ENCODE measurements at places on chromosomes 4 and X.

DNA sequence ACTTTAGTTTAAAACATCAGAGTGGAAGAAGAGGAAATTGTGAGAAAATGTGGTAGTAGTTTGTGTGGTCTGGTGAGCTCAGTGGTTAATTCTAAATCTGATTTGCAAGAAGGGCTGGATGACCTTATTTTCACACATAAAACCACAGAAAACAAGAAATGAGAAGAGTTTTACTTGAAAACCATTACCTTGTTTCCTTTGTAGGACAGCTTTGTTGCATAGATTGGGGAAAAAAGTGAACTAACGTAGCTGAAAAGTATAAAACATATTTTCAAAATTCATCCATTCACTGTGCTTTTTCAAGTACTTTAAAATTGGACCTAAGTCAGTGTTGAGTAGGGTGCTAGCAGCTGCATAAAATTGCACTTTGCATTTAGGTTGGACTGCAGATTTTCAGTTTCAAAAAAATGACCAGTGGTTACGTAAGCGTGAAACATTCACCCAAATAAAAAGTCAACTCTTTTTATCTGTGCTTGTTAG, 211.3 kb downstream of the ARHGAP10 start:
- no peak for DNase-seq

GRCh38 chr4:80196922-80197573, at the start of gene PRDM8:
Gene PRDM8 (plus strand): TSS chr4:80197503. CDS start chr4:80200081, 2,578 bp downstream.
- DNase-seq: no peak

DNA sequence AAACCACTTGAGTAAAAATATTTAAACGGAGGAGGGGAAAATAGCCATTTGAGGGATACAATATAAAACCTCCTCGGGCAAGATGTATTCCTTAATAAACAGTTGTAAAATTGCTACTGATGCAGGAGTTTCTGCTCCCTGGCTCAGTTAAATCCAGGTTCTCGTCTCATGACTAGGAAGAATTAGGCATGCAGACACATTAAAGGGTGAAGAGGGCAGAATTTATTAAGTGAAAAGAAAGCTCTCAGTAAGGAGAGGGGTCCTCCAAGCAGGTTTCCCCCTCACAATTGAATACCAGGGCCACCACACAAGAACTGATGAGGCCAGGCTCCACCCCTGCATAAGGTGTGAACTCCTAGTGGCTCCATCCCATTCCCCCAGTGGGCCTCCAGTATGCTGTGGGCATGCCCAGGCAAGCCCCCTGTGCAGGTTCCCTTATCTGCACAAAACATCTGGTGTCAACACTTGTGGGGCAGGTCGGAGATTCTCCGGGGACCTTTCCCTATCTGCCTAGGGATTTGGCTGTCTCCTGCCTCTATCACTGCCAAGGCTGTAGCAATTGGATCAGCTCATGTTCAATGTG, 80.4 kb downstream of the HS6ST2 start:
- no peak for DNase-seq

- no peak for DNase-seq
Observed at GRCh38 chr4:155134136-155134535, 74.3 kb upstream of the NPY2R start.
